ENCODE measurements at places on chromosomes 13 and 19. TPM values are rescaled to one million over a fixed set of nuclear protein-coding genes. Genes with fewer than 3 reads are reported as not detected.

DNA sequence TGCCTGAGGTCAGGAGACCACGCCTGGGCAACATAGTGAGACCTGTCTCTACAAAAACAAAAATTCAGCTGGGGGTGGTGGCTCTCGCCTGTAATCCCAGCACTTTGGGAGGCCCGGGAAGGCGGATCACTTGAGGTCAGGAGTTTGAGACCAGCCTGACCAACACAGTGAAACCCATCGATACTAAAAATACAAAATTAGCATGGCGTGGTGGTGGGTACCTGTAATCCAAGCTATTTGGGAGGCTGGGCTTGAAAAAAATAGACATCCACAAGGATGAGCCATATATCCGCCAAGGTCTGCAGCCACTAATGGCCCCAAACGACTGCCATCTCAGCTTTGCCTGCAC, 3.1 kb downstream of the RPS16 start:
- H3K36me3 ChIP-seq = peaks cover 34% of the 10 kb centered on the region
- H3K4me3 ChIP-seq = no peak overlapping the region
- H3K27ac ChIP-seq = peak overlapping the region; percentile 100
- DNase-seq = no peak

- H3K4me3 ChIP-seq = peak overlapping the region; percentile 41
- peak; percentile 94 for DNase-seq
- no peak overlapping the region for H3K27ac ChIP-seq
- H3K4me1 ChIP-seq = peaks cover 20% of the 10 kb centered on the region
These were observed 12.7 kb downstream of the NPAS1 start for GRCh38 chr19:47032171-47032811.

- H3K36me3 ChIP-seq = no peaks in the 10 kb centered on the region
- H3K27me3 ChIP-seq = no peaks in the 10 kb centered on the region
- DNase-seq = no peak
- H3K4me3 ChIP-seq = no peak overlapping the region
- no peak overlapping the region for H3K27ac ChIP-seq
- H3K4me1 ChIP-seq = peaks cover 10% of the 10 kb centered on the region
These were observed 95.1 kb downstream of the ATP11A start for GRCh38 chr13:112784811-112785482.

The ZNF20 gene
- 7.5 TPM for total RNA-seq

The SYT3 gene
- 16.4 TPM for total RNA-seq

GRCh38 chr13:50969691-50970090, 60.1 kb downstream of the RNASEH2B start:
- H3K4me1 ChIP-seq = no peaks in the 10 kb centered on the region
- no peak overlapping the region for H3K4me3 ChIP-seq
- no peaks in the 10 kb centered on the region for H3K27me3 ChIP-seq
- DNase-seq = peak; percentile 77
- H3K27ac ChIP-seq = no peak overlapping the region

GRCh38 chr19:18921593-18921992, 2.1 kb downstream of the DDX49 start:
- H3K27ac ChIP-seq = no peak overlapping the region
- no peaks in the 10 kb centered on the region for H3K36me3 ChIP-seq
- no peaks in the 10 kb centered on the region for H3K27me3 ChIP-seq
- H3K4me3 ChIP-seq = no peak overlapping the region
- H3K4me1 ChIP-seq = 0 out of 2 replicates have a peak, but pooled peaks cover 9% of the 10 kb centered on the region

GRCh38 chr19:38512277-38512676, 78.8 kb downstream of the RYR1 start:
- no peak for DNase-seq
- H3K27ac ChIP-seq = no peak overlapping the region
- H3K4me1 ChIP-seq = 0 out of 2 replicates have a peak, but pooled peaks cover 4% of the 10 kb centered on the region
- H3K4me3 ChIP-seq = no peak overlapping the region
- peaks cover 8% of the 10 kb centered on the region for H3K36me3 ChIP-seq

DNA sequence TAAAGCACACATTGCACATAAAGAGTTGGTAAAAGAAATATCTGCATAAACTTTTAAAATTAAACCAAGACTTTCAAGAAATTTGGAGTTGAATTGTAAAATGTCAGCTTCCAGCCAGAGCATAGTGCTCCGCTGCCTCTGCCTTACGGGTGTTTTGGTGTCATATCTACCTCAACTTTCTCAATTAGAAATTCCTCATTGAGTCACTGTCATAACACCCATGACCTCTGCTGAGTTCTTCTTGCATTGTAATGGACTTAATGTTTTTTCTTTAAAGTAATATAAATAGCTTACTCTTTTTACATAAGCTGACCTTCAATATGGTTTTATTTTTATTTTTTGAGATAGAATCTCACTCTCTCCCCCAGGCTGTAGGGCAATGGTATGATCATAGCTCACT, 551.0 kb upstream of the NBEA start:
- no peak overlapping the region for H3K27ac ChIP-seq
- H3K4me3 ChIP-seq = no peak overlapping the region
- no peaks in the 10 kb centered on the region for H3K36me3 ChIP-seq
- no peak for DNase-seq
- no peaks in the 10 kb centered on the region for H3K4me1 ChIP-seq
- no peaks in the 10 kb centered on the region for H3K27me3 ChIP-seq

DNA sequence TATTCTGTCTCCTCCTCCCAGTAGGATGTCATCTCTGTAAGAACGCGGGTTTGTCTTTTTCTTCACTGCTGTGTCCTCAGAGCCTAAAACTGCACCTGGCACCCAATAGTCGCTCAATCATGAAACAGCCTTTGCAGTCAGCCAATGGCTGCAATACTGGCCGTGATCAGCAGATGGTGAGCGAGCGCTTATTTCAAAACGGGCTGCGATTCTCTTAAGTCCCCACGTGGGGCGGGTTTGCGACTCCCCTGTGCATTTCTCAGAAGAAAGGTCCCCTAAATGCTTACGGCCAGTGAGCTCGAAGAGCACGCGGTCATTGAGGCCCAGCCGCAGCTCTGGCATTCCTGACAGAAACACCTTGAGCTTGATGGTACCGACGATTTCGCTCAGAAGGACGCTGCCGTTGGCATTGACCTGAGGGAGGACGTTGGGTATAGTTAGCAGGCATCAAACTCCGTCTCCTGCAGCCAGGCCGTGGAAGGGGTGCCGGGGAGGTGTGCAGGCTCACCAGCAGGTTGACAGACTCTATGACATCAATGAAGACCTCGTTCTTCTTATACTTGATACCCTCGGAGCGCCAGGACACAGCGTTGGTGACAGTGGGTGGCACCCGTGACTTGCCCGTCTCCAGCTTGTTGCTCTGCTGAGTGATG, 6.0 kb downstream of the AP1M2 start:
- peaks cover 28% of the 10 kb centered on the region for H3K36me3 ChIP-seq
- H3K4me1 ChIP-seq = peaks cover 2% of the 10 kb centered on the region
- H3K27me3 ChIP-seq = no peaks in the 10 kb centered on the region
- no peak overlapping the region for H3K27ac ChIP-seq
- no peak overlapping the region for H3K4me3 ChIP-seq
- peak; percentile 100 for DNase-seq

- H3K36me3 ChIP-seq = no peaks in the 10 kb centered on the region
- no peak overlapping the region for H3K4me3 ChIP-seq
- no peaks in the 10 kb centered on the region for H3K4me1 ChIP-seq
- H3K27ac ChIP-seq = no peak overlapping the region
- no peak for DNase-seq
These were observed 134.0 kb downstream of the UFM1 start for GRCh38 chr13:38483623-38484022.

DNA sequence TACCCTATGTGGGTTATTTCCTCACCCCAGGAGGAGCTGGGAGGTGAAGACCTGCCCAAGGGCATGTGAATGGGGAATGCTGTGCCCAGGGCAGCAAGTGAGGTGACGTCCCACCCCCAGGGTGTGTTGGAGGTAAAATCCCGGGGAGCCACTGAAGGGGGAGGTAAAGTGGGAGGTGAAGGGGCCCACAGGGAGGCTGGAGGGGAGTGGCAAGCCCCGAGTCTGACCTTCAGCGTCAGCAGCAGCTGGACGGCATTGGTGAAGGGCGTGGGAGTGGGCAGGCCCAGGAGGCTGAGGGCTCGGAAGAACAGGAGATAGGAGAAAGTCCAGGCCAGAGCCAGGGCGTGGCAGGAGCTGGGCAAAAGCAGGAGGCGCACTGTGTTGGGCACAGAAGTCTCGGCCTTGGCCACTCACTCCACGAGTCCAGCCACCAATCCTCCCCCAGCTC, 2.4 kb downstream of the MBOAT7 start:
- H3K27me3 ChIP-seq = no peaks in the 10 kb centered on the region
- no peak for DNase-seq
- no peaks in the 10 kb centered on the region for H3K36me3 ChIP-seq
- H3K4me3 ChIP-seq = no peak overlapping the region

DNA sequence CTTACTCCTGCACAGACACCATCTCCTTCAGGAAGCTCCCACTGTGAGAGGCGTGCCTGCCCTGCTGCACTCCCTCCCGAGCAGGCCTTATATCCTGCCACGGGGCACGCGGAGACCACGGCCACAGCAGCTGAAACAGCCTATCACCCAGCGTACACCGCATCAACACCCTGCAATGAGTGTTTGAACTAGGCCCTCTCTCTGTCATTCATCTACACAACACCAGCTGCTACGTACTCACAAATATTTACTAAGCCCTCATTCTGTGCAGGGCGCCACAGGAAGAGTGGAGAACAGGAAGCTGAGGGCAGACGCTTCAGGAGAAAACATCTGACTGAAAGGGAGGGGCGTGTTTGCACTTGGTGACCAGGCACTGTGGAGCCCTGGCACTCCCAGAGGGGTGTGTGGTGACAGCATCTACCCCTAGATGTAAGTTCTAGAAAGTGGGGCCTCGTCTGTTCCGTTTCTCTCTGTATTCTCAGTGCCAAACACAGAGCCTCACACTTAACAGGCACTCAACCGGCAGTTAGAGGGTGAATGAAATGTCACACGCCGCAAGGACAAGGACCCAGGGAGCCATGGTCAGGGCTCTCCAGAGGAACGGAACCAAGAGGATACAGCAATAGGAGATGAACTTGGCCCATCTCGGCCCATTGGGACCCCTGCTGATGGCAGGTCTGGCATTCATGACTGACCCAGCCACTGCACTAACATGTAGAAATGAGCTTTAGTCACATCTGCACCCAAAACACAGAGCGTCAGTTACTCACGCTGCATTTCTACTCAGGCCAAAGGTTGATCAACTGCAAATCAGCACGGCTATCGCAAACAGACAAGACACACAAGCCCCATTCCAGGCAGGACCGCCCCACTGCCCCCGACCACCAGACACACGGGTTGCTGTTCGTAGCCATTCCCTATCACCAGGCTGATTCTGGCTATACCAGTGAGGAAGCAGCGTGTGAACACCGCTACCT, 15.7 kb downstream of the RANBP3 start:
- H3K4me3 ChIP-seq = no peak overlapping the region
- H3K36me3 ChIP-seq = no peaks in the 10 kb centered on the region
- H3K27me3 ChIP-seq = no peaks in the 10 kb centered on the region
- peaks cover 31% of the 10 kb centered on the region for H3K4me1 ChIP-seq
- DNase-seq = no peak
- H3K27ac ChIP-seq = 0 out of 2 replicates have a peak overlapping the region, but pooled peaks have one; percentile 65

- H3K27me3 ChIP-seq = no peaks in the 10 kb centered on the region
- no peak for DNase-seq
- H3K4me1 ChIP-seq = peaks cover 10% of the 10 kb centered on the region
- H3K27ac ChIP-seq = no peak overlapping the region
These were observed 6.3 kb downstream of the TCF3 start for GRCh38 chr19:1646149-1646548.

DNA sequence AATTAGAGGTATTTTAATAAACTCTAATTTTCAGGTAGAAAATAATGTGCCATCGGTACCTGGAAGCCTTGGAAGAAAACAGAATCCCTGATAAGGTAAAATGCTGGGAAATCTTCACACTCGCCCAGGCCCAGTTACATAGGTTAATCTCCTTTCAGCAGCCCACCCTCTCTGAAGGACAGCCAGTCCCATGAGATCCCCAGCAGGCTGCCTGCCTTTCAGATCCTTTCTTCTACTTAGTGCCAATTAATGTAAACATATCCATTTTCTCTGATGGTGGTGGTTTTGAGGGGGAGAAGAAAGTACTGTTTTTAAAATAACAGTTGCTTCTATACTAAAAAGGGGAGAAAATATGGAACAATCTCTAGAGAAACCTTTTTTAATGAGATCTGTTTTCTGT, 12.2 kb downstream of the SMAD9 start:
- H3K4me1 ChIP-seq = no peaks in the 10 kb centered on the region
- no peaks in the 10 kb centered on the region for H3K36me3 ChIP-seq
- no peak overlapping the region for H3K27ac ChIP-seq
- no peaks in the 10 kb centered on the region for H3K27me3 ChIP-seq
- no peak overlapping the region for H3K4me3 ChIP-seq

The F2RL3 gene
- not detected for total RNA-seq

The TINCR gene
- 0.97 TPM for total RNA-seq

- no peaks in the 10 kb centered on the region for H3K27me3 ChIP-seq
- H3K4me3 ChIP-seq = no peak overlapping the region
- H3K4me1 ChIP-seq = no peaks in the 10 kb centered on the region
- H3K36me3 ChIP-seq = peaks cover 9% of the 10 kb centered on the region
- H3K27ac ChIP-seq = 0 out of 2 replicates have a peak overlapping the region, but pooled peaks have one; percentile 45
These were observed 7.3 kb downstream of the POLR2E start for GRCh38 chr19:1087813-1088415.

- no peaks in the 10 kb centered on the region for H3K4me1 ChIP-seq
- H3K36me3 ChIP-seq = no peaks in the 10 kb centered on the region
- no peak for DNase-seq
- no peak overlapping the region for H3K4me3 ChIP-seq
- no peak overlapping the region for H3K27ac ChIP-seq
- H3K27me3 ChIP-seq = no peaks in the 10 kb centered on the region
These were observed 24.1 kb downstream of the KLF5 start for GRCh38 chr13:73082895-73083294.

DNA sequence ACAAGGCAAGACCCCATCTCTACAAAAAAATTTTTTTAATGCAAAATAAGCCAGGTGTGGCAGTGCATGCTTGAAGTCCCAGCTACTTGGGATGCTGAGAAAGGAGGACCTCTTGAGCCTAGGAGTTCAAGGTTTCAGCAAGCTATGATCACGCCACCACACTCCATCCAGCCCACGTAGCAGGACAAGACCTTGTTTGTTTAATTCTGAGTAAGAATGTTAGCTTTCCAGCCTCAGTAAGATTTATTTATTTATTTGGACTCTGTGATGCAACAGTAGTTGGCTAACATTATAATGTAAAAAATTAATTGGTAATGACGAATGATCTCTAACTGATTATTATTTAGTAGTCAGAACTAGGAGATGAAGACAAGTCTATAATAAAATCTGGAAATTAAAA, 23.3 kb downstream of the N4BP2L2 start:
- no peak overlapping the region for H3K27ac ChIP-seq
- no peak overlapping the region for H3K4me3 ChIP-seq
- no peaks in the 10 kb centered on the region for H3K27me3 ChIP-seq
- peaks cover 8% of the 10 kb centered on the region for H3K36me3 ChIP-seq
- no peak for DNase-seq
- H3K4me1 ChIP-seq = no peaks in the 10 kb centered on the region

DNA sequence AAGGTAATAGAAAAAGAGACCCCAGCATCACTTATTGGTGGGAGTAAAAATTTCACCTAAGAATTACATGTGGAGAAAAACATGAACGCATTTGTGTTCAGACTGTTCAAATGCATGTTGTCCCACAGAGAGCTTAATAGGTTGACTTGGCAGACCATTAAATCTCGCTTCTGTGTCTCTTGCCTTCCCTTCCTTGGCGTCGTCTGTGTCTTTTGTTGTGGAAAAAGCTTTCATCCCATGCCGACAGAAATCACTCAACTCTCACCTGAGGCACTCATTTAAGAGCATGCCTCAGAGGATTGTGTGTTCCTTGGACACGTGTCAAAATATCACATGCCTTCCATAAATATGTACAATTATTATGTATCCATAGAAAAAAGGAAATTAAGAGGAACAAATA, 24.4 kb upstream of the CACNA1A start:
- H3K27ac ChIP-seq = no peak overlapping the region
- no peaks in the 10 kb centered on the region for H3K27me3 ChIP-seq
- H3K36me3 ChIP-seq = no peaks in the 10 kb centered on the region
- no peak overlapping the region for H3K4me3 ChIP-seq
- no peaks in the 10 kb centered on the region for H3K4me1 ChIP-seq
